Caki2 (cell line): ENCODE measurements at places on chromosomes 3 and 15. TPM values are rescaled to one million over a fixed set of nuclear protein-coding genes. Genes with fewer than 3 reads are reported as not detected.
A peak's percentile ranks its signal among the peaks of the same experiment; 100 is the strongest.

DNA sequence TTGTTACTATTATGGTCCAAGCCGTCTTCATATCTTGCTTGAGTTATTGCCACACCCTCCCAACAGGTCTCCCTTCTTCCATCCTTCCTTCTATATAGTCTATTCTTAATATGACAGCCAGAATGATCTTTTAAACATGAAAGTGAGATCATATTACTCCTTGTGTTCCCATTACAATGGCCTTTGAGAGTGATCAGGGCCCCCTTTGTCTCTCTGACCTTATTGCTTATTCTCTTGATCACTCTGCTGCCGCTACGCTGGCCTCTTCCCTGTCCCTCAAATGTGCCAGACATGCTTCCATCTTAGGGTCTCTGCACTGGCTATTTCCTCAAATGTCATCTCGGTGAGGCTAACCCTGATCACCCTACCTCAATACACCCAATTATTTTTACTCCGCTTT is 38.1 kb downstream of the UBE2E2 start:
- no peak for DNase-seq

DNA sequence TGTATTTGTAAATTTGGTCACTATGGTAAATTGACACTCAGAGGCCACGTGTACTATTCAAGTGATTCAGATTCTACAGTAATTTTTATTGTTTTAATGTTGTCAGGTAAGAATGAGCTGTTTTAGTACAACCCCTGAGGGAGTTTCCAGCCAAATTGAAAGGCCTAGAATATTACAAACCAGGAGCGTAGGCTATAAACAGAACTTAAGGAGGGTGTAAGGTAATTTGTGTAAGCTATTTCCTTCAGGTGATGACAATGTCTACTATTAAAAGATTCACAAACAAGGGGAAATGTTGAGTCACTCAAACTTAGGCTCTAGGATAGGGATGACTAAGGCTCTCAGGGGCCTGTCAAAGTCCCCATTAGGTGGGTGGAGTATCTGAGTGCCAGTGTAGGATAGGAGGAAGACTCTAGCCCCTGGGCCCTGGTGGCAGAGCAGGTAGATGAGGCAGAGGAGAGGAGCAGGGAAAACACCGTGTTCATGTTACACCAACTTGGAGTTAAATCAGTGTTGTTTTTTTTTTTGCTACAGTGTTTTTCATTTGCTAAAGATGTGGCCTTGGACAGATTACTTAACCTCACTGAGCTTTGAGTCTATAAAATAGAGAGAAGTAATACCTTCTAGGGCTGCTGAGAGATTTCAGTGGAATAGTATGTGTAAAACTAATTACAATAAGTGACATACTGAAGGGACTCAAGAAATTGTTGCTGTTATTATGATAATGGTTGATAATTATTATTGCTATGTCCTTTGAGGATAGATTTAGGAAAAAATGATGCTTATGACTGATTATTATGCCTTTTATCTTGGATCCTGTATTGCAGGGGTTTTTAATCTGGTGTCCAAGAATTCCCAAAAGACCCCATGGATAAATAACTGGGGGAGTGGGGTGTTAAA is 10.3 kb downstream of the TM4SF1 start:
- DNase-seq: peak; percentile 90

GRCh38 chr3:162764808-162765071 is 1268.1 kb downstream of the OTOL1 start:
- DNase-seq: no peak

DNA sequence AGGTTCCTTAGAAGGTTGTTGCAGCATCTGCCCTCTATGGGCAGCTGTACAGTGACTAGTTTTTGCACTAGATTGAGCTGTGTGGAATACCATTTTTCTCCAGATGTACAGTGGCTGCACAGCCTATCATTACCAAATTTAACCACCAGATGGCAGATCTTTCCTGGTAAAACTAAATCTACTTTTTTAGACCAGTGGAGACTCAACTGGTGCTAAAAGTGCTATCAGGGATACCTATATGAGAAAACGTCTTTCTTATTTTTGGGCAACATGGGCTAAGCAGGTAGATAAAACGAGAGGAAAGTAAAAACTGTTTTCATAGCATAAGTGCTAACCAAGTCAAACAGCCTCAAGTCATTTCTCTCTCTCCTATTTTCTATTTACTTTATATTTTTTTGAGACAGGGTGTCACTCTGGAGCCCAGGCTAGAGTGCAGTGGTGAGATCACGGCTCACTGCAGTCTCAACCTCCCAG is 21.2 kb downstream of the IGSF10 start:
- DNase-seq: peak; percentile 53

TRIM42 gene
- total RNA-seq: not detected in 2 replicates

CFAP92 gene
- total RNA-seq: 1.2 TPM in 1 of 2 replicates, not detected in the other
